ENCODE measurements at places on chromosomes 7 and 10.
A peak's percentile ranks its signal among the peaks of the same experiment; 100 is the strongest.

GRCh38 chr7:129786825-129787563 is 165.8 kb downstream of the UBE2H start:
- no peak for DNase-seq

DNA sequence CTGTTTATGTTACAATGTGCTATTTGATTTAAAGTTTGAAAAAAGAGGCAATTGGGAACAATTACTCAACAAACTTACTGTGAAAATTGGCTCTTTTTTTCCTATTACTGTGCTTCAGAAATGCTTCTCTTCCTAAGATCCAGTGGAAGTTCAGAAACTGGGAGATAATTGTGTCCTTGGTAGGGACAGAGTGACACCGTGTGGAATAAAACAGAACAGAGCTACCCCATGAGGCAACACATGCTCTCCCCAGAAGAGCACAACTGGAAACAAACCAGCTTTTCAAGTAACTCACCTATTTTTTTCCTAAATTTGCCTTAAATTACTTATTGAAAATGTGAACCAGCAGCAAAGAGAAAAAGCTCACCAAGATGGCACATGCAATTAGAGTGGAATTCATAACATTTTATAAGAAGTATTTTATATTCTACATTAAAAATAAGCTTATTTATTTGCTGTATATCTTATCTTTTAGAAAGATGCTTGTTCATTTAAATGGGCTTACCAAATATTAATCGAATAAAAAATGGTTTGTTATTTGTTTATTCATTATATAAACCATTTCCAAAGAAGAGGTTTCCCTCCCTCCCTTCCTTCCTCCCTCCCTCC is 346.1 kb upstream of the ANKRD30A start:
- DNase-seq, result peak; percentile 51

DNA sequence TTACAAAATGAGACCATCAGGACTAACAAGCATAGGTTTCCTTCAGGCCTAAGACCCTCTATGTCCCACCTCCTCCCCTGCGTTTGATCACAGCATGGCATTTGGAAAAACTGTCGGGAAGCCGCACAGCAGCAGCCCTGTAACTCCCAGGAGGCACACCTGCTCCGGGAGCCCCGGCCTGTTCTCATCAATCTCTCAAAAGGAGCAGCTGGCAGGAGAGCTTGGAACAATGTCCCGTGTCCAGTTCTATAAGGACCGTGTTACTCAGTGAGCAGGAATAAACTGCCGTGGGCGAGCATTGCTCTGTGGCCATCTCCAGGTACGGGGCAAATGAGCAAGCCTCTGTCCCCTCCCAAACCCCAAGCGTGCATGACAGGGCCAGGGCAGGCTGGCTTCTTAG is 236.9 kb downstream of the SFMBT2 start:
- DNase-seq, result no peak

- no peak for DNase-seq
These were observed 163.1 kb downstream of the ZNF438 start for GRCh38 chr10:30868611-30869010.

- no peak for DNase-seq
These were observed 528.9 kb downstream of the PARD3 start for GRCh38 chr10:34286136-34286739.

All from endothelial cell (in vitro differentiated cells).